H9 (cell line): ENCODE measurements at places on chromosomes 6 and 20. TPM values are rescaled to one million over a fixed set of nuclear protein-coding genes. Genes with fewer than 3 reads are reported as not detected.

GRCh38 chr6:39903656-39904055 is 30.6 kb downstream of the MOCS1 start:
- no peak for DNase-seq

The MCHR2 gene
- total RNA-seq = not detected in 2 replicates

DNA sequence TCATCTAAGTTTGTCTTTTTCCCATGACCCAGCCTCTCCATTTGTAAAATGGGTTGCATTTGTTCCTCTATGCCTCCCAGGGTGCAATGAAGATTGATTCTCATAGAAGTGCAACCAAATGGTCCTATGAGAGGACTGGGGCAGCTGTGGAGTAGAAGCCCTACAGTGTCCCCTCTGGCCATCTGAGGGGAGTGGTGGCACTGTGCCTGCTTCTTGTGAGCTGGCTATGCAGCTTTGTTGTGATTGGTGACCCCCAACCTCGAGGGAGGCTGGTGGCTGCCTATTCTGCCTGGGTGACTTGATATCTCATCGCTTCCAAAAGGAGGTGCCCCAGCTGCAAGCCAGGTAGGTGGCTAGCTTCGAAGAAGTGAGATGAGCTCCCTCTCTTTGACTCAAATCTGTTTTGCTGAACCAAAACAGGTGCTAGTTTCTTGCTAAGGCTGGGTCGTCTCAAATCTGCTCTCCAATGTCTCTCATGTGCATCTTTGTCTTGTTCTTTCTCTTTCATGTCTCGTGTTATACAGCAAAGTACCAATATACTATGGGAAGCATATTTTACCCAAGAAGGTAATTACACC is 33.9 kb downstream of the TXLNB start:
- peak; percentile 45 for DNase-seq

DNA sequence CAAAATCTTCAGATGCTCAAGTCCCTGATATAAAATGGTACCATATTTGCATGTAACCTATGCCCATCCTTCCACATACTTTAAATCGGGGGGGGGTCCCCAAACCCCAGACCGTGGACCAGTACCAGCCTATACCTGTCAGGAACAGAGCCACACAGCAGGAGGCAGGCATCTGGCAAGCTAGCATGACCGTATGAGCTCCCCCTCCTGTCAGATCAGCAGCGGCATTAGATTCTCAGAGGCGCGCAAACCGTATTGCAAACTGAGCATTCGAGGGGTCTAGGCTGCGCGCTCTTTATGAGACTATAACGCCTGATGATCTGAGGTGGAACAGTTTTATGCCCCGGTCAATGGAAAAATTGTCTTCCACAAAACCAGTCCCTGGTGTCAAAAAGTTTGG is 30.7 kb downstream of the FGD2 start:
- DNase-seq = no peak

- DNase-seq = no peak
Observed at GRCh38 chr6:52497652-52498408, 77.7 kb downstream of the EFHC1 start.

The KIF13A gene
- total RNA-seq = 38.2 and 43.1 TPM in 2 replicates

DNA sequence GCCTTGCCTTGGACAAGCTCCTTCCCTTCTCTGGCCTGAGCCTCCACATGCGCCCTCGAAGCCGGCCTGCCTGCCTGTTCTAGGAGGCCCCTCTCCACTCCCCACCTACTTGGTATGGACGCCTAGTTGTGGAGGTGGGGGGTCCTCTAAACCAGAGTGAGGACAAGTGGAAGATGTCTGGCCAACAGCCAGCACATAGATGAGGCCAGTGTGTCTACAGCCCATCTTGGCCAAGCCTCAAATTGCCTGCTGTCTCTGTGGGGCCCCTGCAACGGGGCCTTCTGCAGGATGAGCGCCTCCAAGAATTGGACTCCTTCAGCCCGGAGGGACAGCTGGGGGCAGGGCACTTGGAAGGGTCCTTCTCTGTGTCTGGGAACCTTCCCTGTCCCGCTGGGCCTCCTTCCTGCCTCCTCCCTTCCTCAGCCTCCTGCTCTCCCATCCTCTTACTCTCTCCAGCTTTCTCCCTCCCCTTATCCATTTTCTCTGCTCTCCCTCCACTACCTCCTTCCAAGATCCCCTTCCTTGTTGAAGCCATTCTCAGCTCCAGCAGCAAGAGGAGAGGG is 1.6 kb downstream of the MDFI start:
- DNase-seq = peak; percentile 62

DNA sequence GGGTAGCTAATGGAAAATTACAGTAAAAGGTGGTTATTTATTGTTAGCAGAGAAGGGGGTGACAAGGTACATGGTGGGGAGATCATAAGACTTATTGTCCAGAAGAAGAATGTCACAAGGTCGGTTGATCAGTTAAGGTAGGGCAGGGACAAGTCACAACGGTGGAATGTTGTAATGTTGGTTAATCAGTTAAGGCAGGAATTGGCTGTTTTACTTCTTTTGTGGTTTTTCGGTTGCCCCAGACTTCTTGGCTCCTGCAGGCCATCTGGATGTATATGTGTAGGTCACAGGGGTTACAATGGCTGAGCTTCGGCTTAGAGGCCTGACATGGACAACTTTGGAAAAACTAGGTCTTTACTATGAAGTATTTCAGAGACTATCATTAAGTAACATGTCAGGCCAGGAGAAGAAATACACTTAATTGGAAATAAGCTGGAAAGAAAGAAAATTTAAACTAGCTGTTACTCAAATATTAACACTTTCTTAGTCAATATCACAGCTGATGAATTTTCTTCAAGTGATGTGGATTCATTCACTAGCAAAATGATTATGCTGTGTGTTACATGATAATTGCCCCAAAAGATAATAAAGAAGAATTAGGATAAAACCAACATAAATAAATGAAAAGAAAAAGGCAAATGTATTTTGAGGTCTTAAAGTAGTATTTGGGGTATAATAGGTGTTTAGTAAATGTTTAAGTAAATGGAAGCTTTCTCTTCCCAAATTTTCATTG is 4.4 kb downstream of the AIG1 start:
- DNase-seq = no peak

The MUC22 gene
- total RNA-seq = not detected in 2 replicates

GRCh38 chr6:51678905-51679620 is 408.4 kb downstream of the PKHD1 start:
- DNase-seq = no peak

The ATP9A gene
- total RNA-seq = 11.5 and 12.1 TPM in 2 replicates

- DNase-seq = no peak
Observed at GRCh38 chr6:107546691-107547450, 57.0 kb downstream of the SOBP start.

DNA sequence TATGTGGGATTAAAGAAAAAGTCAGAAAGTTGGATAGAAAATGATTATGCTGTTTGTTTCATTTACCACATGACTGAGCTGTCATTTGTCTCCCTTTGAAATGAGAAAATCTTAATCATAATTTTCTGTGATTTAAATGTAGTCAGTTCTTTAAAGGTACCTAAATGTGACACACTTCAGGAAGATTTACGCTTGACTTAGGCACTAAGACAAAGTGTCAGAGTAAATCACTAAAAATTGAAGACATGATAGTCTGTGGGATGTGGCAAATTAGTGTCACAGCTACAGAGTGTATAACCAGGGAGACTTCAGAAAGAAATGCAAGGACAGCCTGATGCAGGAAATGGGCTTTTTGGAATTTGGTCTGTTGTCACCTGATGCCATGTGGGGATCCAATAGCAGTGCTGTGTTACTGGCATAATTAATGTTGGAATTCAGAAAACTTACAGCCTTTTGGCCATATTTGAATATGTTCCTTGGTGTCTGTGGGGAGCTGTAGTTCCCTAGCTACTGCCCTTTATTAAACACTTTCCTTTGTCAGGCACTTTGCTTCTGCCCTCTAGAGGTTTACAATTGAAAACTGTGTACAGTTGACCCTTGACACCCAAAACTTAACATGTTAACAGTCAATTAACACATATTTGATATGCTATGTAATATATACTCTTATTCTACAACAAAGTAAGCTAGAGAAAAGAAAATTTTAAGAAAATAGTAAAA is 493.8 kb downstream of the UTRN start:
- DNase-seq = no peak

DNA sequence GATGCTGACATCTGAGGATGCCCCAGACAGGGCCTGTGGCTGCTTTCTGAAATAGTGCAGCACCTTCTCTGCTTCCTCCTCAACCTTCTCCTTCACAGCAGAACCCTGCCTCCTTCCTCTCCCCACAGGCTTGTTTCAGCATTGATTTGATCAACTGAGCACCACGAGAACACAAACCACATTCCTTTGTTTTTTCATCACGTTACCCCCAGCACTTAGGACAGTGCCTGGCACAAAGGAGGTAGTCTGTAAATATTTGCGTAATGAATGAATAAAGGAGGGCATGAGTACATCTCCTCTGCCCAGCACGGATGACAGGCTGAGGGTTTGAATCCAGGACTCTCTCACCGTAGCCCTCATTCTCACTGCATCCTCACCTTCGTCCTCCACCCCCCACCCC is 21.3 kb upstream of the WFDC2 start:
- DNase-seq = no peak

- DNase-seq = no peak
Observed at GRCh38 chr6:39367700-39368099, 45.2 kb upstream of the KCNK16 start.

GRCh38 chr6:32635526-32636123 is 1.6 kb upstream of the HLA-DQA1 start:
- no peak for DNase-seq

DNA sequence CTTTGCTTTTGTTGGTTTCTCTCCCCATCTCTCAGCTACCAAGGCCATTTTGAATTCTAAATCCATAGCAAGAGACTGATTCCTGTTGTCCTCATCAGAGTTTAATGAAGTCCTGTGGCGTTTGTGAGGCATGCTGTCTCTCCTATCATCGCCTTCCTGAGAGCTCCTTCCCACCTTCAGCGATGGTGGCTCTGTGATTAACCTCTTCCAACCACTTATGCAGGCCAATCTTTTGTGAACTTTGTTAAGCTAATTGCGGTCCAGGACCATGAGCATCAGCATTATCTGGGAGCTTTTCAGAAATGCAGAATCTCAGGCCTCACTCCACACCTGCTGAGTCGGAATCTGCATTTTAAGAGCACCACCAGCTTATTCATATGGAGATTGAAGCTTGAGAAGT is 272.5 kb upstream of the CDYL start:
- peak; percentile 69 for DNase-seq

- DNase-seq = no peak
Observed at GRCh38 chr6:111013144-111013915, 31.5 kb downstream of the RPF2 start.

DNA sequence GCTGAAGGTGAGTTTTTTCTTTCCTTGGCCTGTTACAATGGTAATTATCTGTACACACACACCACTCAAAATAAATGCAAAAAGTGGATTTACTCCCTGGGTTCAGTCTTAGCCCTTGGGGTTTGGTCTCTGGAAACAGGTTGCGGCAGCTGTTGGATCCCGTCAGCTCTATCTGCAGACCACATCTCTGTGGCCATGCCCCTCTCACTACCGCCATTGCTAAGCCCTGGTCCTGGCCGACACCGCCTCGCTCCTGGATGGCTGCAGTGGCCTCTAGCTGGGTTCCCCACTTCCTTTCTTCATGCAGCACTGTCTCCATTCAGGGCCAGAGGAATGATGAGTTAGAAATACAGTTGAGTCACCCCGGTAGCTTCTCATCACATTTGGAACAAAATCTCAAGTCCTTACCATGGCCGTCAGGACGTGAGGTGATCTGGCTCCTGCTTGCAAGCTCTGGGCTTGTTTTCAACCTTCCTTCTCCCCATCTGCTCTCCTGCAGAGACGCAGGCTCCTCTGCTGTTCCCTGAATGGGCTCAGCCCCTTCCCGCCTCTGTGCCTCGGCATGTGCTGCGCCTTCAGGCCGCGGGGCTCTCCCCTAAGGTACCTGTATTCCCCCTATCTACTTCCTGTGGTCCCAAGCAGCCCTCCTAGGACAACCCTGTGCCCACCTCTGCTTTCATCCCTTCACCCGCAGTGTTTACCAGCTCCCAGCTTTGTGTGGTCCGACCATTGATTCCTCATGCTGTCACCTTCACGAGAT is 38.0 kb downstream of the EFCAB8 start:
- DNase-seq = no peak

- DNase-seq = no peak
Observed at GRCh38 chr6:15893556-15894253, 230.9 kb upstream of the DTNBP1 start.

The MMP24 gene
- 23.0 and 24.7 TPM in 2 replicates for total RNA-seq

GRCh38 chr6:153962555-153962954 is 76.5 kb upstream of the OPRM1 start:
- no peak for DNase-seq

GRCh38 chr6:38346291-38347079 is 293.2 kb downstream of the BTBD9 start:
- no peak for DNase-seq

DNA sequence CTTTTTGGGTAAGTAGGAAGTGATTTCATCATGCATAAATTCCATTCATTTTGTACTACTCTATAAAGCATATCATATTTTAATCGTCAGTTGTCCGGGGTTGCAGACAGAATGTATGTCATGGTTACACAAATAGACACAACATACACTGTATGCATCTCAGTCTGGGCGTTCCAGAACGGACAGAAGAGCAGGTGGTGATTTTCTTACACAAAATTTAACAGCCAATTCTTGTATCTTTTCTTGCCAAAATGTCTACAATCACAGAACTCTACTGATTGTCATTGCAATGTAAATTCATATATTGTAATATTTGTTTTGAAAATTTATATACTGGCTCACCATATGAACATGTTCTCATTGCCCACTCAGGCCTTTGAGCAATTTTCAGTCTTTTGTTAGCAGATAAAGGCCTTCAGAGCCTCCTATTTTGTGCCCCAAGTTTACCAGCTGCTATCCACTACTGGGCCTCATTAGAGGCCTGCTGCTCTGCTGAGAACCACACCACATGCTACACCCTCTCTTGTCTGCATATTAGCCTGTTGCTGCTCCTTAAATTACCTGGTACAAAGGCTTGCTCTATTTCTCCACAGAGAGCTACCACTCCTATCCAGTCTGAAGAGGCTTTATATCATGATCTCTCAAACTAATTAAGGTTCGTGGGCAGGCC is 61.5 kb downstream of the PRDM13 start:
- DNase-seq = no peak

- DNase-seq = no peak
Observed at GRCh38 chr20:32442630-32443373, 84.7 kb downstream of the ASXL1 start.

DNA sequence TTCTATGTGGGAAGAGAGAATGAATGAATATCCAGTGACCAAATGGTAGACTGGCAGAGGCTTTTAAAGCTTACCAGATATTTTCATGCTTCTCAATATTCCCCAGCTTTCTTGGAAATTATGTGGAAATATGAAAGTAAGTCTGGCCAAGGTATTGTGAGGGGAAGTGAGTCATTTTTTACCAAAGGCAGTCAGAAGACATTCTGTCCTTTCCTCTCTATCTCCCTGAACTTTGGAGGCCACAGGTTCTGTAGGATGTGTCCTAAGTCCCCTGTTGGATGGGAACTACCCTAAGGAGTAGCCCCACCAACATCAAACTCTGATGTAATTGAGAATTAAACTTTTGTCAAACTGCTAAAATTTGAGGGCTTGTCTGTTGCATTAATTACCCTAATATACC is 593.8 kb upstream of the NRSN1 start:
- DNase-seq = no peak

The TMEM74B gene
- 4.9 and 6.2 TPM in 2 replicates for total RNA-seq
